ENCODE measurements at places on chromosomes 6 and 20.

- DNase-seq, result no peak
Observed at GRCh38 chr6:113011389-113011788, 664.3 kb downstream of the RFPL4B start.

GRCh38 chr20:47925593-47925992 is 140.3 kb upstream of the SULF2 start:
- DNase-seq, result no peak

- DNase-seq, result no peak
Observed at GRCh38 chr6:136230219-136230853, 19.8 kb downstream of the MTFR2 start.

DNA sequence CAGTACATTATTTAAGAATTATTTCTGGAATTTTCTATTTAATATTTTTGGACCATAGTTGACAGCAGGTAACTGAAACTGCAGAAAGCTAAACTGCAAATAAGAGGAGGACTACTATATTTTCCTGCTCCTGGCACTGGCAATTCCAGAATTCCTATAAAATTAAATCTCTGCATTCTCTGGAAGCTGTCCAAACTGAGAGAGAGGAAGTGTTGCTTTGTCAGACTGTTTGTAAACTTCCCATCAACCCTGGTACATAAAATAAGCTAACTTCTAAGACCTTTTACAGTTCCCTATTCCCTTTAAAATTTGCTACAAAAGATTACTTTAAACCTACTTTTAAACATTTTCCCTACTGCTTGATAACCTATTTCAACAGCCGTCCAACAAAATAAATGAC is 196.1 kb upstream of the RUNX2 start:
- no peak for DNase-seq

DNA sequence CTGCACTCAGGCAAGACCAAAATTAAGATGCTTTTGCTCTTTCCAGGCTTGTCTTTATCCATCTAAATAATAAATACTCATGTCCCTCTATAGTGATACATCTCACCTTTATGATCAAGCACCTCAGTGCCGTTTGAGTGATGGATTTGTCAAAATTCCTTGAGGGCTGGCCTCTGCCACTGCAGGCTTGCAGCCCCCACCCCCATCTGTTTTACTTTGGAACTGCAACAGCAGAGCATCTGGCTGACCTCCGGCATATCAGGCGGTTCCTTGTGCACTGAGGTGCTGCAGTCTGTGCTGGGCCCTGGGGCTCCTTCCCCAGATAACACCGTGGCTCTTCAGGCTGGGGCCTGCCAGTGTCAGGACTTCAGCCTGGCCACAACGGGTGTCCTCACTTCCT is 386.9 kb downstream of the CDH26 start:
- no peak for DNase-seq

DNA sequence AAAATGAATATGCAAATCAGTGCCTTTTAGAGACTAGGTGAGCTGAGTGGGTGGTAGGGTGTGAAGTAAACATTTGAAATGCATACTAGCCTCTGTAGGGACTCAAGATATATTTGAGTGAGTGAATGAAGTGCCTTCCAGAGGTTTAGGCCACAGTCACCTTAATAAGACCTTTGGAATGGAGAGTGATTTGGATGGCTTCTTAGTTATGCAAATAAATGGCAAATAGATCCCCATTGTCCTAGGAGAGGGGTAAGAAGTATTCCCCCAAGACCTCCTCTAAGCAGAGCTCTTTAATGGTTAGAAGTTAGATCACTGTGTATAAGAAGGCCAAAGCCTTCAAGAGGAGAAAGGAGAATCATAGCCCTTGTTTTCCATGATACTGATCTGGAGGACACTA is 47.8 kb upstream of the IMPG1 start:
- DNase-seq, result no peak

GRCh38 chr6:79173378-79173777 is 61.1 kb downstream of the HMGN3 start:
- no peak for DNase-seq

DNA sequence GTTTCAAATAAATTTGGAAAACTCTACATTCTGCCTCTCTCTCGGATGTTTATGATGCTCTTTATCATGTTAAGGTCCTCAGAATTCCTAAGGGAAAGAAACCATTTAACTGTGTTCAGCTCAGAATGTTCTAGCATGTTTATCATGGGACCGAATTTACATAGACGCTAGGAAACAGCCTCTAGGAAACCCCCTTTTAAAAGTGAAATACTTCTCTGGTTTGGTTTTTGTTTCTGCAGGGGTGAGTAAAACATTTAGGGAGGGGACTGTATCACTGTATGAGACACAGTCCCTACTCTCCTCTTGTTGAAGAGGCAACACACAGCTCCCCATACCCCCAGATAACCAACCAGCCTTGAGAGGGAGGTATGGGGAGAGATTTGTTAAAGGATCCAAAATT is 267.6 kb upstream of the SUPT3H start:
- DNase-seq, result no peak

DNA sequence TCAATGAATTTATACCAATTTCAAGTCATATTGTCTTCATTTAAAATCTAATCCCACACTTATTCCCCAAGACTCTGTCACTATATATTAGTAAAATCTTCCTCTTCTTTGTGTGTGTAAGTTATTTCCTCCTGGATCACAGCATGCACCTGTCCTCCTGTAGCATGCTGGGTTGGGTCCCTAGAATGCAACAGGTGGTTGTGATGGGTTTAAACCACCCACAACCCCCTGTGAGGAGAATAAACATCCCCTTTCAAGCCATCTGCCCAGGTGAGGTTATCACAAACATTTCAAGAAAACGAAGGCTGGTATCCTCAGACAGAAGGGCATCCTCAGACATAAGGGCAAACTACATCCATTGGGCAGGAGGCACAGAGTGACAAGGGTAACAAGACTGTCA is 26.4 kb downstream of the DZANK1 start:
- no peak for DNase-seq

GRCh38 chr6:47439348-47439668 is 38.3 kb upstream of the CD2AP start:
- no peak for DNase-seq

- DNase-seq, result no peak
Observed at GRCh38 chr20:8562356-8562755, 430.3 kb downstream of the PLCB1 start.

DNA sequence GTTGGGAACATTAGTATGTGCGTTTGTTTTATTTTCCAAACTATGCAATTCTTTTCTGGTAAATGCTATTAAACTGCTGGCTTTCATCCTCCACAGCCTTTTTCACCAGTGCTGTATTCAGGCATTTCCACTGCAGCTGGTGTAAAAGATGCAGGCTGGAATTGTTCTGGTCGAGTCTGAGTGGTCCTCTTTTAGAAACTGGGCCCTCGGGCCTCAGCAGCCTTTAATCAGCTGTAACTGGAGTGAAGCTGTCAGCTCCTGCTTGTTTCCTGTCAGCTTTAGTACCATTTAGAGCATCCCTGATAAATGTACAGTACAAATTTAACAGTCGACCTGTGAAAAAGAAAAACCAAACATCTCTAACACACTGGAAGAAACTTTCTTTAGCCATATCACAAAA is 979.6 kb downstream of the TFAP2A start:
- no peak for DNase-seq

DNA sequence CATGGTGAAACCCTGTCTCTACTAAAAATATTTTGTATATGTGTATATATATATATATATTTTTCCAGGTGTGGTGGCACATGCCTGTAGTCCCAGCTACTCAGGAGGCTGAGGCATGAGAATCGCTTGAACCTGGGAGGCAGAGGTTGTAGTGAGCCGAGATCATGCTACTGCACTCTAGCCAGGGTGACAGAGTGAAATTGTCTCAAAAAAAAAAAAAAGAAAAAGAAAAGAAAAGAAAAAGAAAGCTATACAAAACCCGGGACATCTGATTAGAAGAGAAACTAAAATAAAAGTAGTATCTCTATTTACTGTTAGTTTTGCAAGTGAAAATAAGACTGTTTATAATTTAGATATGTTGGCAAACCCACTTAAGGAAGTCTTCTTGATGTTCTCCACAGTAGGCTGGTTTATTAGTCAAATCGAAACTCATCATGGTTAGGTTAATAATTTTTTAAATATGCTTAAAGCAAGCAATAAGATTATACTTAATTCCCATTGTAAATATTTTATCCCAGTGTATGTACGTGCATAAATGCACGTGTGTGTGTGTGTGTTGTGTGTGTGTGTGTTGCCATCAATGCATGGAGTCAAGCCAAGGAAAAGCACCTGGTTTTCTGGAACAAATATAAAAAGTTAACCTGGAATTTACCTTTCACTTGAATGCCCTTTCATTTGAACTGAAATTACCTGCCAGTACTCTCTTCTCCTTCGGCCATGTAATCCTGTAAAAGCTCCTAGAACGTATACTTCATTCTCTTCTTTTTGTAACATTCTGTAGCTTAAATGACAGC is 7.1 kb downstream of the VNN2 start:
- DNase-seq, result no peak

DNA sequence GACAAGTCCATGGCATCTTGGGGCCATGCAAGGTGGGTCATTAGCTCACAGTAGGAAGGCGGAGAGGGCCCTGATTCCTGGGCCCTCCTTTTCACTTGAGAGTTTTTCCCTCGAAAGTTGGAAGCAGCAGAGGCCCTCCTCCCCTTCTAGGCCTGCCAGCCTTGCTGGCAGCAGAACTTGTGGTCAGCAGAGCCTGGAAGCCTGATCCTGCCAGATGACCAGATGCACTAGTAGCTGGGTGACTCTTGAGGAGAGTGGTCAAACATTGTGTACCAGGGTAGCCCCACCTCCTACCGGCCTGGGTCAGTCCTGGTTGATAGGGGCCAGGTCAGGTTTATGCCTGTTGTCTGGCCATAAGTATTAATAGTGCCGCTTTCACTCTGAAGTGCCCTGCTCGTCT is 3.8 kb upstream of the HMGA1 start:
- no peak for DNase-seq

GRCh38 chr6:153102605-153103318 is 28.3 kb downstream of the RGS17 start:
- DNase-seq, result no peak

DNA sequence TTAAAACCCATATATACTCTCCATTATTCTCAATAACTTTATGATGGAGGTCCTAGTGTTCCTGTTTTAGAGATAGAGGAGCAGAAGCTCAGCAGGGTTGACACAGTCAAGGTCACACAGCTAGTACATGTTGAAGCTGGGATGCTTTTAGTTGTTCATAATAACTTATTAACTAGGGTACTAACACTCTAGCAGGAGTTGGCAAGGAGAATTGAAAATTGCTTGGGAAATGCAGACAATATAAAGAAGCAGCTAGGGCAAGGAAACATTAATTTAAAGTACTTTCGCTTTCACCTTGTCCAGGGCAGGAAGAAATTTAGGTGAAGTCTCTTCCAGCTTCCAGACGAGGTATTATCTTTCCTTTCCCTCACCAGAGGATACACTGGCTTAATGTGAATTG is 133.7 kb downstream of the RCAN2 start:
- no peak for DNase-seq

GRCh38 chr20:44819936-44820335 is 9.6 kb upstream of the RIMS4 start:
- no peak for DNase-seq

DNA sequence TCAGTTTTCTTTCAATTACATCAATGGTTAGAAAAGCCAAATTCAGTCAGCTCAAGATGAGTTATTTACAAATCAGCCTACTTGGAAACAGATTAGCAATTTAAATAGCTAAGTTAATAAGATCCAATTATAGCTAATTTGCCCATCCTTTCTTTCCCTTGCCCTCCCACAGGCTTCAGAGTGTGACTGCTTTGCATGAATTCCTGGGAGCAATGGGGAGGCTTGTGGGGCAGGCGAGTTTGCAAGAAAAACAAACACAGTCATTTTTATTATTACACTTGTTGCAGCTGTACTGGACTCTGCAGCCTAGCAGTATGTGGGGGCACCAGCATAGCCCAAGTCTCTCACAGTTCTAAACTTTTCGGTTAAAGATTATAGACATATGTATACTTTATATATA is 219.0 kb downstream of the NKAIN2 start:
- no peak for DNase-seq

GRCh38 chr6:160315310-160315709 is 32.9 kb upstream of the SLC22A3 start:
- no peak for DNase-seq

DNA sequence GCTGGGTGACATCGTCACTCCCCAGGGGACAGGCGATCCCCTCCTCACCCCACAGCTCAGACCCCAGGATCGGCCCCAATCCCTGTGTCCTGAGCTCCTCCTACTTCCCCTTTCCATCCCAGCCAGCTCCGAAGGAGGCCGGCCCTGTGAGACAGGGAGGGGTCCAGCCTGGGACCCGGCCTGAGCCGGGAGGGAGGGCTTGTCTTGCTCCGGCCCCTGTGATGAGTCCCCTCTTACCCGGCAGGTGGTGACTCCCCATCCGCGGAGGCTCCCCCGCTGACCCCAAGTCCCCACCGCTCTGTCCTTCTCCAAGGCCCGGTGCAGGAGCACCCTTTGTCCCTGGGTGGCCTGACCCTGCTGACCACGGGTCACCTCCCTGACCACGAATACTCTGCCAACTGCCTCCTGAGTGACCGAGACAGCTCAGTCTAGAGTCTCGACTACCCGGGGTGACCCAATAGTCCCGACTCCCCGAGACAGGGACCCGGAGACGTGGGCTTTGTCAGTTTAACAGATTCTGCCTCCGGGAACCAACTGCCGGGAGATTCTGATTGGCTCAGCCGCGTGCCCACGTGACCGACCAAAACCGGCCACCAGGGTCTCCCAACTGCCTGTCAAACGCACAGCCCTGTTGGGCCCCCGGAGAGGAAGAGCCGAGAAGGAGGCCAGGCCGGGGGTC is 187.4 kb upstream of the PROKR2 start:
- DNase-seq, result no peak

GRCh38 chr6:150590446-150590845 is 9.2 kb upstream of the PLEKHG1 start:
- DNase-seq, result no peak

- no peak for DNase-seq
Observed at GRCh38 chr6:142697001-142697335, 248.0 kb downstream of the HIVEP2 start.

DNA sequence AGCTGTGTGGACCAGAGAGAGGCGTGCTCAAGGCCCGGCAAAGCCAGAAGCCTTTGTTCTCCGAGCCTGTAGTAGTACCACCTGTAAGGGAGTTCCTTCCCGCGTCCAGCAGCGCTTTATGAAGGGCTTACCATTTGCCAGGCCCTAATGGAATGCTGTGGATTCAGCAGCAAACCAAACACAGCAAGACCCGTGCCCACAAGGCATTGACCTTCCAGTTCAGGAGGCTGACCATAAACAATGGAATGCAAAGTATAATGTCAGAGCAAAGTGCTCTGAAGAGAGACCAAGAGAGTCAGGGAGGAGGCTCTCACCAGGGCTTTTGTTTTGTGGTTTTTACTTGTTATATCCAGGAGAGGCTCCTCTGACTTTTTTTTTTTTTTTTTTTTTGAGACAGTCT is 209.8 kb downstream of the ZMYND8 start:
- no peak for DNase-seq

DNA sequence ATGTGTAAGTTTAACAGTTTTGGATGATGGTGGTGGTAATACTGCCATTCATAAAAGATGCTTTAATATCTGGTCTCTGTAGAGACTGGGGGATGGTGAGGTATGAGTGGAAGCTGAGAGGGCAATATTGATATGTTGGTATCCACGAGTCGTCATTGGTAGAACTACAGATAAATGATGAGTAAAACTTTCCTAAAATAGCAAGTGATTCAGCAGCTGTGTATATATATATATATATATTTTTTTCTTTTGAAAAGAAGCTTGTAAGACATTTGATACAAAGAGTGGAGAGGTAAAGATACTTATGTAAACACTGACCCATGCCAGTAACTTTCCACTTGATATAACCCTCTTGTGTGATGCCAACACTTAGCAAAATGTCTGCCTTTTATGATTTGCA is 41.7 kb upstream of the CITED2 start:
- no peak for DNase-seq
